ENCODE measurements at places on chromosomes 6 and 20. TPM values are rescaled to one million over a fixed set of nuclear protein-coding genes. Genes with fewer than 3 reads are reported as not detected.

DNA sequence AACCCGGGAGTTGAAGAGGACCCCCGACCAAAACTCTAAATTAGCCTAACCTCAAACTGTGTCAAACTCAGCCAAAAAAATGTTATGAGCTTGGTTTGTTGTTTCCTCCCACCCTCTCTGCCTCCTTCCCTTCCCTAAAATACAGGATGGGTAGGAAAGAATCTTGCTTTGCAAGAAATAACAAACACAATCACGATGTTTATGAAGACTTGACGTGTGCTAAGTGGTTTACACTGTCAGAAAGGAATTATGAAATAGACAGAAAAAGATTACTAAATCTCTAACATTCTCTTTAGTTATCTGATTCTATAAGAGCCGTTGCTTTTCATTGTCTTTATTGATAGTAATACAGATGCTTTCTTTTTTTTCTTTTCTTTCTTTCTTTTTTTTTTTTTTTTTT, 285.1 kb downstream of the BMP7 start:
- no peak overlapping the region for H3K27ac ChIP-seq
- no peaks in the 10 kb centered on the region for H3K36me3 ChIP-seq
- no peak overlapping the region for H3K4me3 ChIP-seq
- H3K27me3 ChIP-seq, result peaks cover 4% of the 10 kb centered on the region
- no peak for DNase-seq

- no peak overlapping the region for H3K4me3 ChIP-seq
- H3K36me3 ChIP-seq, result no peaks in the 10 kb centered on the region
- H3K27ac ChIP-seq, result no peak overlapping the region
- H3K27me3 ChIP-seq, result no peaks in the 10 kb centered on the region
Measured at GRCh38 chr6:160128879-160129516, 7.4 kb downstream of the SLC22A1 start.

DNA sequence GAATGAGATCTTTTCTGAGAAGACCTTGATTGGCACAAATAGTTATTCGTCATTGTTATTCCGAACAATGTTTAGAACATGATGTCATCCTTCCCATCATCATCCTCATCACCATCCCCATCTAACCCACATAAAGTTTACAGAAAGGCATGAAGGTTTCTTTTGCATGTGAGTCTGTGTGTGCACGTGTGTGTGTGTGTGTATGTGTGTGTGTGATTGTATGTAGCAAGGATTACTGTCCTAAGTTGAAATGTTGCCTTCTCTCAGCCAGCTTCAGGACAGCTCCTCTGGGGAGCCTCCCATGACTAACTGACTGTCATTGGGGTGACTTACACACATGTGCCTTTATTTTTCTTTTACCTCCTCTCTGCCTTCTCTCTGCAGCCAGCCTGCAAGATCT, 113.5 kb downstream of the SLC22A3 start:
- H3K36me3 ChIP-seq, result no peaks in the 10 kb centered on the region
- no peak overlapping the region for H3K4me3 ChIP-seq
- H3K27me3 ChIP-seq, result no peaks in the 10 kb centered on the region
- DNase-seq, result no peak

- H3K4me3 ChIP-seq, result no peak overlapping the region
- peak; percentile 17 for DNase-seq
- H3K27ac ChIP-seq, result no peak overlapping the region
- H3K4me1 ChIP-seq, result no peaks in the 10 kb centered on the region
- H3K36me3 ChIP-seq, result no peaks in the 10 kb centered on the region
- H3K27me3 ChIP-seq, result no peaks in the 10 kb centered on the region
Measured at GRCh38 chr6:170253226-170253909, 37.5 kb downstream of the DLL1 start.

GRCh38 chr6:3718407-3718806, 33.1 kb downstream of the PXDC1 start:
- H3K27me3 ChIP-seq, result no peaks in the 10 kb centered on the region
- peaks cover 16% of the 10 kb centered on the region for H3K36me3 ChIP-seq
- H3K27ac ChIP-seq, result no peak overlapping the region
- H3K4me3 ChIP-seq, result no peak overlapping the region

- H3K36me3 ChIP-seq, result no peaks in the 10 kb centered on the region
- DNase-seq, result no peak
- H3K27me3 ChIP-seq, result no peaks in the 10 kb centered on the region
- peak overlapping the region; percentile 10 for H3K27ac ChIP-seq
- no peak overlapping the region for H3K4me3 ChIP-seq
Measured at GRCh38 chr20:5703681-5704101, 46.5 kb upstream of the SHLD1 start.

- H3K27me3 ChIP-seq, result no peaks in the 10 kb centered on the region
- no peaks in the 10 kb centered on the region for H3K4me1 ChIP-seq
- DNase-seq, result no peak
- no peak overlapping the region for H3K27ac ChIP-seq
- no peak overlapping the region for H3K4me3 ChIP-seq
Measured at GRCh38 chr6:2688401-2689064, 62.2 kb downstream of the MYLK4 start.

DNA sequence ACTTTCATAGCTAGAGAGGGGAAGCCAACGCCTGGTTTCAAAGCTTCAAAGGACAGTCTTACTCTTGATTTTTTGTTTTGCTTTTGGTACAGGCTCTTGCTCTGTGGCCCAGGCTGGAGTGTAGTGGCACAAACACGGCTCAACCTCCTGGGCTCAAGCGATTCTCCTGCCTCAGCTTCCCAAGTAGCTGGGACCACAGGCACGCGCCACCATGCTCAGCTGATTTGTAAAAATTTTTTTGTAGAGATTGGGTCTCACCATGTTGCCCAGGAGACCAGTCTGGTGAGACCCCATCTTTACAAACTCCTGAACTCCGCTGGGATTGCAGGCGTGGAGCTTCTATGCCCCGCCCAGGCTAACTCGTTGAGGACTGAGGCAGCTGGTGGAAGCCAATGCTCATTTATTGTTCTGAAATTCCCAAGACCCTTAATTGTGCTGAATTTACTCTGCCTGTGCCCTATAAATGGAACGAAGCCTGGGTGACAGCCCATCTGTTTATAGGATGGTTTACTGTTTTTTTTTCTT, 18.0 kb downstream of the SRSF3 start:
- no peaks in the 10 kb centered on the region for H3K27me3 ChIP-seq
- H3K4me3 ChIP-seq, result no peak overlapping the region
- no peak for DNase-seq

DNA sequence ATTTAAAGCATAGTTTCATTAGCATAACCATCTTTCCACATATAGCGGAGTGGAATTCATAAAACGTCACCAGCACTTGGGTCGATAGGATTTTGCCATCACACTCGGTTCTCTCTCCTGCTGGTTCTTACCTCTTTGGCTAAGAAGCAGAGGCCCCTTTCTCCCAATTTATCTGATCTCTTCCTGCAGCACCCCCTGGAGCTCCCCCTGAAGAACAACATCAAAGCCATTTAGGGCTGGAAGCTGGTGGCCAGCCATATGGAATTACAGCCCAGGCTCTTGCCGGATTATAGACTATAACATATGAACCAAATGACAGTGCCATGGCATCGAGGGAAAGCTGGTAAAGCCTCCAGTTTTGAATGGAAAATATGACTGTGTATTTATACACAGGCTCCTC, 6.4 kb upstream of the KIF6 start:
- no peak overlapping the region for H3K27ac ChIP-seq
- no peaks in the 10 kb centered on the region for H3K36me3 ChIP-seq
- DNase-seq, result no peak
- no peaks in the 10 kb centered on the region for H3K4me1 ChIP-seq
- no peaks in the 10 kb centered on the region for H3K27me3 ChIP-seq
- H3K4me3 ChIP-seq, result no peak overlapping the region

- H3K4me1 ChIP-seq, result no peaks in the 10 kb centered on the region
- no peak overlapping the region for H3K4me3 ChIP-seq
- no peaks in the 10 kb centered on the region for H3K36me3 ChIP-seq
- no peak overlapping the region for H3K27ac ChIP-seq
- no peaks in the 10 kb centered on the region for H3K27me3 ChIP-seq
Measured at GRCh38 chr6:119112812-119113530, 34.5 kb upstream of the FAM184A start.

DNA sequence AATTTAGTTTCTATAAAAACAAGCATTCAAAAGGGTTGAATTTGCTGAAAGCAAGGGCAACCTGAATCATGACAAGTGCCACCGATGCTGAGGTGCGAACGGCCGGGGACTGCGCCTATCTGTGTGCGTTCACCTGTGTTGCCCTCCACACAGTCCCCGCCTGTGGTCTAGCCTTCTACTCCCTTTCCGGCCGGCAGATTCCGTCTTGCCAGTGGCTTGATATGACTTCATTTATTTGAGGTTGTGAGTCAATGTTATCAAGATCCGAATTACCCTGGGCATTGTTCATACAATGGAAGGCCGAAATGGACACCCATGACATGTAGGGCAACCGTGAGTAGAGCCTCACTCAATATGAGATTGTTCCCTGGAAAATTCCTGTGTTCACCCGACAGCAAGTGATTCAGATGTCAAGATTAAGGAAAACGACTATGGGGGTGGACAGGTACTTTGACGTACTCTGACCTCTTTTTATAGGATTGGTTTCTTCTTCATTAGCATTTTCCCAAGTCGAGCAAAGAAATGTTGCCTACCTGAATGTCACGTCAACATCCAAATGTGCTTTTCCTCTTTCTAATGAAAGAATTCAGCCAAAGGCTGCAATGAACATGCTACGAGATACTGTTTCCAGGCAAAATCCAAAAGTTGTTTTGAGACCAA, 41.1 kb upstream of the NEDD9 start:
- DNase-seq, result no peak
- H3K27ac ChIP-seq, result no peak overlapping the region
- no peaks in the 10 kb centered on the region for H3K36me3 ChIP-seq
- H3K4me1 ChIP-seq, result peaks cover 10% of the 10 kb centered on the region
- no peak overlapping the region for H3K4me3 ChIP-seq

DNA sequence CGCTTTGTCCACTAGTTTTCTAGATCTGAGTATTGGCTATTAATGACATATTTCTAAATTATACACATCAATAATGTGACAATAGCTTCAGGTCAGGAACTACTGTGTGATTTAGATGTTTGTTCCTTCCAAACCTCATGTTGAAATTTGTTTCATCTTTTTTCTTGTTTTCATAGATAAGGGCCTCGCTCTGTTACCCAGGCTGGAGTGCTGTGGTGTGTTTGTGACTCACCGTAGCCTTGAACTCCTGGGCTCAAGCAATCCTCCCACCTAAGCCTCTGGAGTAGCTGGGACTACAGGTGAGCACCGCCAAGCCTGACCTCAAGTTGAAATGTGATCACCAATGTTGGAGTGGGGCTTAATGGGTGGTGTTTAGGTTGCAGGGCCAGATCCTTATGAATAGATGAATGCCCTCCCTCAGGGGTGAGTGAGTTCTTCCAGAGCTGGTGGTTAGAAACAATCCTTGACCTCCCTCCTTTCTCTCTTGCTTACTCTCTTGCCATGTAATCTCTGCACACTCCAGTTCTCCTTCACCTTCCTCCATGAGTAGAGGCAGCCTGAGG, 5.9 kb upstream of the NQO2 start:
- H3K27me3 ChIP-seq, result no peaks in the 10 kb centered on the region
- H3K4me3 ChIP-seq, result no peak overlapping the region
- peaks cover 7% of the 10 kb centered on the region for H3K4me1 ChIP-seq

GRCh38 chr6:110815015-110815410, 256 bp downstream of the CDK19 start:
- no peaks in the 10 kb centered on the region for H3K36me3 ChIP-seq
- peak overlapping the region; percentile 95 for H3K4me3 ChIP-seq
- DNase-seq, result no peak
- no peaks in the 10 kb centered on the region for H3K27me3 ChIP-seq
- H3K27ac ChIP-seq, result peak overlapping the region; percentile 84

DNA sequence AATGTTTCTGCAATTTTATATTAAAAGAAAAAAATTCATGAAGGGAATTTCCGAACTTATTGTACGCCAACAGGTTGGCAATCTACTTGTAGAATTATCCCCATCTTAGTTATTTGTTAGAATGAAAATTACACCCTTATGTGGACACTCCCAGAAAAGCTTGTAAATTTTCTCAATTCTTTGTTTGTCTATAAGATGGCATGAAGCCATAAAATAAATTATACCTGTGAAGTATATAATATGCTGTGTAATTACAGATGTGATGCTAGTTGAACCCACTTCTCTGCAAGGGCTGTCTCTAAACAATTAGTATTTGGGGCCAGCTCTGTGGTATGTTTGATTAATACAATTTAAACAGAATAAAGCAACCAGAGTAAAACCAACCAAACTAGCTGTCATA, 52.1 kb upstream of the DSP start:
- no peaks in the 10 kb centered on the region for H3K27me3 ChIP-seq
- no peak overlapping the region for H3K27ac ChIP-seq
- H3K36me3 ChIP-seq, result no peaks in the 10 kb centered on the region
- H3K4me3 ChIP-seq, result no peak overlapping the region
- H3K4me1 ChIP-seq, result no peaks in the 10 kb centered on the region
- no peak for DNase-seq

- H3K4me1 ChIP-seq, result peaks cover 4% of the 10 kb centered on the region
- no peak for DNase-seq
- no peak overlapping the region for H3K27ac ChIP-seq
- H3K27me3 ChIP-seq, result no peaks in the 10 kb centered on the region
- H3K4me3 ChIP-seq, result no peak overlapping the region
- H3K36me3 ChIP-seq, result no peaks in the 10 kb centered on the region
Measured at GRCh38 chr20:20702330-20703245, 9.9 kb downstream of the RALGAPA2 start.

DNA sequence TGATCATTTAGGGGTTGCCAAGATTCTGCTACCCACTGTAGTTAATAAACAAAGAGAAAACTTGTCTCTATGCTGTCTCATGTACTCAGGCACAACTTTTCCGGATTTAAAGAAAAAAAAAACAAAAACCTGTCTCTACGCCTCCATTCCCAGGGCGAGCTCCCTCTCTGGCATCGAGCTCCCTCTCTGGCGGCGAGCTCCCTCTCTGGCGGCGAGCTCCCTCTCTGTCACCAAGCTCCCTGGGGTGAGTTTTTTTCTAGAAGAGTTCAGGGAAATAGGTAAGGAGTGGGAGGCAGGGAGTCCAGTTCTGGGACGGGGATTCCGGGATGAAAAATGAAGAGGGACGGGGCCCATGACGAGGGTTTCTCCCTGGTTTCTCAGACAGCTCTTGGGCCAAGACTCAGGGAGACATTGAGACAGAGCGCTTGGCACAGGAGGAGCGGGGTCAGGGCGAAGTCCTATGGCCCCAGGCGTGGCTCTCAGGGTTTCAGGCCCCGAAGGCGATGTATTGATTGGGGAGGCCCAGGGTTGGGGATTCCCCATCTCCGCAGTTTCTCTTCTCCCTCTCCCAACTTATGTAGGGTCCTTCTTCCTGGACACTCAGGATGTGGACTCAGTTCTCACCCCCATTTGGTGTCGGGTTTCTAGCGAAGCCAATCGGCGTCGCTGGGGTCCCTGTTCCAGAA, 16.5 kb upstream of the HLA-A start:
- H3K27me3 ChIP-seq, result no peaks in the 10 kb centered on the region
- H3K36me3 ChIP-seq, result no peaks in the 10 kb centered on the region
- H3K4me1 ChIP-seq, result no peaks in the 10 kb centered on the region
- peak; percentile 25 for DNase-seq
- H3K4me3 ChIP-seq, result peak overlapping the region; percentile 82

GRCh38 chr6:51842804-51843378, 244.5 kb downstream of the PKHD1 start:
- H3K27me3 ChIP-seq, result no peaks in the 10 kb centered on the region
- no peak overlapping the region for H3K4me3 ChIP-seq
- no peaks in the 10 kb centered on the region for H3K4me1 ChIP-seq
- H3K27ac ChIP-seq, result no peak overlapping the region
- no peak for DNase-seq
- H3K36me3 ChIP-seq, result no peaks in the 10 kb centered on the region

The ME1 gene
- total RNA-seq, result 22.4 TPM

The TRIM10 gene
- not detected for total RNA-seq

The HLA-G gene
- not detected for total RNA-seq

The GINS1 gene
- 0.19 TPM for total RNA-seq
